ENCODE measurements at places on chromosomes 1 and 21. TPM values are rescaled to one million over a fixed set of nuclear protein-coding genes. Genes with fewer than 3 reads are reported as not detected.

DNA sequence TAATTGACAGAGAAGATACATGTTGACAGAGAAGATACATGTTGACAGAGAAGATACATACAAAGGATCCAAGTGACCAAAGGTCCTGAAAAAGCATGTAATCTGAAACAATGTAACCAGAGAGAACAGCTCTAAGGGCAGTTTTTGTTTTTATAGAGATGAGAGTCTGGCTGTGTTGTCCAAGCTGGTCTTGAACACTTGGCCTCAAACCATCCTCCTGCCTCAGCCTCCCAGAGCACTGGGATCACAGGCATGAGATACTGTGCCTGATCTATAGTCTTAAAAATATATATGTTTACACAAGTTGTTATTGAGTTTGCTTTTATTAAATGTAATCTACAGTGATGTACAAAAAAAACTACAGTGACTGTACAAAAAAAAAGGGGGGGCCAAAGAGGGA lies 12.5 kb downstream of the MEAF6 start:
- no peak for ATAC-seq

DNA sequence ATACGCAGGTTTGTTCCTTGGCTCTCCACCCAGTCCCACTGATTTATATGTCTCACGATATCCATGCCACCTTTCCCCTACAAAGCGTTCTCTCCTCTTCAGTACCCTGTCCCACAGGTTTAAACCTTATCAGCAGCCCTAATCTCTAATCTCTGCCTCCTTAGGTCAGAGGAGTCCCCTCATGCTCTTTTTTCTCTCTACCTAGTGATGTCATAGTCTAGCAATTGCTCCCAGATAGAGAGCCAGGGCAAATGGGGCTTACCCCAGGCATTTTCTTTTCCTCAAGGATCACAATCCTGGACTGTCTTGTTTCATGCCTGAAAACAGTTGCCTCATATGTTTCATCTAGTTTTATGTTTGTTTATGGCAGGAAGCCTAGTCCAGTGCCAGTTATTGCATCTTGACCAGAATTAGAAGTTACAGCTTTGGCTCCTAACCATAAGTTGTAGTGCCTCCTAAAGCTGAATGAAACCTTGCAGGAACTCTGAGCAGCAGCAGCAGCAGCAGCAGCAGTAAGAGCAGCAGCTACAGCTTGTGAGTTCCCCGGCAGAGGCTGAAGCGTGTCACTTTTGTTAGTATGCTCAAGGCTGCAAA lies 26.7 kb upstream of the TP53BP2 start:
- ATAC-seq, result no peak

DNA sequence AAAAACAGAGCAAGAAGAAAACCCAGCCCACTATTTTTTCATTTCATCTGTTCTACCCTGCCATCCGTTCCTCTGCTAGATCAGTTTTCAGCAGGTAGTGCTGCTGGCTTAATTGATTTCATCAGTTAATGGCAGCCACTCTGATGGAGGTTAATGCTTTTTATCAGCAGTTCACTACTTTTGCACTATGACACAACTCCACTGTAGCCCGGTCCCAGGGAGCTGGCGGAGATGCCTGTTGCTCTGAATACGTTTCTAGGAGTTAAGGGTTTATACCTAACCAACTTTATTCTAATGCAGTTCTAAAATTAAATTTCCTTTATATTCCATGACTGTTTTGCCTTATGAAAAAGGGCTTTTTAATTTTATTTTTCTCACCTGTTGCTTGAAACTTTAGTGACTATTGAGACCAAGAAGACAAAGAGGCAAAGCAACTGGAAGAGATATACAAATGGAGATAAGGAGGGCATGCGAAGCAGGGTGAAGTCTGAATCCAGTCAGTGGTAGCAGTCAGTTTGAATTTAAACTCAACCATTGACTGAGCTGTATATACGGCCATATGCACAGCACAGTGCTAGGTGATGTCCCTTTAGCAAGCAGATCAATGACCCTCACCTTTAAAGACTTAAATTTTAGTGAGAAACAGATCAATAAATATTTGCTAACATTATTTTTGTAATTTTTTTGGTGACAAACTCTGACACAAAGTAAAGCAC lies 477.9 kb downstream of the LMO4 start:
- ATAC-seq, result no peak

GRCh38 chr1:229537894-229538293 lies 20.6 kb downstream of the ABCB10 start:
- no peak for ATAC-seq

GRCh38 chr1:172826096-172826741 lies 167.3 kb downstream of the FASLG start:
- peak; percentile 74 for ATAC-seq

DNA sequence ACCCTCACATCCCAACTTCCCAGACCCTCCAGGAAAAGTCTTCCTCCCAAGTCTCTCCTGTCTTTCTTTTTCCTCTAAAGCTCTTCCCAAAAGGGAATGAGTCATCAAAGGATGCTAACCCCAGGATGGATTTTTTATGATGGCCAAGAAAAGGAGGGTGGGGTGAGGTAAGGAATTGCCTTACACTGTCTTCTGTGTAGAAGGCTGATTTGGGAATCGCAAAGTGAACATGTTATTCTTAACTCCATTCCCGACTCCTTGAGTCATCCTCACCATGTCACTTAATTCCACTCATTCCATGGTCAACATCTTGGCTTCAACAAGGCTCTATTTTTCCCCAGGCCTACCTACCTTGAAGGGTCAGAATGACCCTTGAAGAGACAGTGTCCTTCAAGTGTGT lies 44.0 kb downstream of the TBX15 start:
- no peak for ATAC-seq

DNA sequence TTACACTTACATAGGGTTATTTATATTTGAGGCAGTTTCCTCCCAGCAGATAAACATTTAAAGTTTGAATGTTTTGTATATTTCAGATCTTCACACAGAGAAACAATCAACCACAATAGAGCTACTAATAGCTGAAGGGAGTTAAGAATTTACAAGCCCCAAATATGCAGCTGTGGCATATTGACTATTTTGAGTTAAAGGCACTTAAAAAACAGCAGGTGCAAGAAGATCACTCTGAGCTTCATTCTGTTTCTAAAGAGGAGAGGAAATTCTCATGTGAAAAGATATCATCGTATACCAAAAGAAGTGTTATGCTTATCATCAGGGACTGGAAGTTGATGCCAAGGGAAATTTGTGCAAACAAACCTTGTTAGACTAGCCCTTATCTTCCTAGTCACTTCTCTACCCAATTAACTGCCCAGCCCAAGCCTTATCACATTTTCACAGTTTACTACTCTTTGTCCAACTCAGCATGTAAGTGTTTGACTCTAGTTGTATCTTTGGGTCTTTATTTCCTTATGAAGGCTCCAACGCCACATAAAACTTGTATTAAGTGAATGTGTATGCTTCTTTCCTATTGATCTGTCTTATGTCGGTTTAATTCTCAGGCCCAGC lies 66.3 kb upstream of the COG2 start:
- ATAC-seq, result no peak

- ATAC-seq, result no peak
Measured at GRCh38 chr1:240217403-240217802, 125.7 kb downstream of the FMN2 start.

- peak; percentile 30 for ATAC-seq
Measured at GRCh38 chr1:170749959-170750358, 86.0 kb downstream of the PRRX1 start.

- ATAC-seq, result no peak
Measured at GRCh38 chr1:184632415-184633175, 122.1 kb downstream of the EDEM3 start.

DNA sequence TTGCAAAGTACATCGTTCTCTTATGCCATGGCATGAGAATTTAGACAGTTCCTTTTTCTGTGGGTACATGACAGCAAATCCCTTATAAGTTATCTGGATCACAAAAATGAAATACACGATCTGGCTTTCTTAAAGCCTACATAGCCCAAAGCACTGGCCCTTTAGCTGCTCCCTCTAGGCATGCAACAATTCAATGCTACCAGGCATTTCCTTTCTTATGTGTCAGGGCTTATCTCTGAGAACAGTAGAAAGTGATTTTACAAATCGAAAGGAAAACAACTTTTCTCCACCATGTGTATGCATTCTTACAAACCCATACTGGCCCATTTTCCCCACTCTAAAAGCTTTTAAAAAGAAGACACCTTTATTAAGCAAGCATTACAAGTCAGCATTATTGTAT lies 139.7 kb downstream of the GRIK1 start:
- ATAC-seq, result no peak

Gene MACF1
- 184 TPM for total RNA-seq

Gene CIART
- 0.72 TPM for total RNA-seq

Gene CCDC181
- total RNA-seq, result 28.3 TPM

Gene CELA3B
- total RNA-seq, result not detected

Gene LCE2A
- not detected for total RNA-seq
